ENCODE measurements at places on chromosomes 16 and 17.
A peak's percentile ranks its signal among the peaks of the same experiment; 100 is the strongest.

DNA sequence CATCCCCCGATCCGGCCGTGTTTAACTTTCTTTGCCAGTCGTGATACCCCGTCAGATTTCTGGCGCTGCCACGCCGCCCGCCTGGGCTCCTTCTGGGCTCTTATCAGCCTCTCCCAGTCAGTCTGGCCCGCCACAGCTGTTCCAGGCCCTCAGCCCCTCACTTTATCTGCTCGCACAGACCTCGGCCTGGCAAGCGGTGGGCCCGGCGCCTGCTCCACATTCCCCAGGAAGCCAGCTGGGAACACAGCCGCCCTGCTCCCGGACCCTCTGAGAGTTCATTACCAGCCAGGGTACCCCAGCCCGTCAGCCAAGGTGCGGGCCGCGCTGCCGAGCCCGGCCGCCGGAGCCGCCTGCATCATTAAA, 157.5 kb downstream of the ZNF423 start:
- H3K27ac ChIP-seq = no peak overlapping the region
- peaks cover 44% of the 10 kb centered on the region for H3K4me1 ChIP-seq
- H3K36me3 ChIP-seq = no peaks in the 10 kb centered on the region
- no peak overlapping the region for H3K4me3 ChIP-seq
- DNase-seq = peak; percentile 65

- H3K27me3 ChIP-seq = no peaks in the 10 kb centered on the region
- no peak for DNase-seq
- H3K27ac ChIP-seq = no peak overlapping the region
Measured at GRCh38 chr17:81550830-81551457, 1.2 kb downstream of the FAAP100 start.

DNA sequence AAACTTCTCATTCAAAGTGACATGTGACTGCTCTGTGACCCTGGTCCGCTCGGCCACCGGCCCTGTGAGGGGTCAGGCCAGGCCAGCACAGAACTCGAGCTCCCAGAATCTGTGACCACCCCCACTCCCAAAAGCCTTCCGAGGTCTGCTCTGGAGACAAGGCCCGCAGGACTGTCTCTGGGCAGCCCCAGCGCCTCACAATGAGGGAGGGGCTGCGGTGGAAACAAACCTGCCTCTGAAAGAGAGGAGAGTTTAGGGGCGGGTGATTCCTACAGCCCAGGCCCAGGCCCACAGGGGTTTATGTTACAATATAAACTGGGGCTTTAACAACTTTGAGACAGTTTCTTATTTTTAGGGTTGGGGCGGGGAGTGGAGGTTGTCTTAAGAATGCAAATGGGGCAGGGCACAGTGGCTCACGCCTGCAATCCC, 19.9 kb downstream of the IGFBP4 start:
- no peaks in the 10 kb centered on the region for H3K27me3 ChIP-seq
- H3K4me3 ChIP-seq = no peak overlapping the region
- peaks cover 9% of the 10 kb centered on the region for H3K4me1 ChIP-seq

DNA sequence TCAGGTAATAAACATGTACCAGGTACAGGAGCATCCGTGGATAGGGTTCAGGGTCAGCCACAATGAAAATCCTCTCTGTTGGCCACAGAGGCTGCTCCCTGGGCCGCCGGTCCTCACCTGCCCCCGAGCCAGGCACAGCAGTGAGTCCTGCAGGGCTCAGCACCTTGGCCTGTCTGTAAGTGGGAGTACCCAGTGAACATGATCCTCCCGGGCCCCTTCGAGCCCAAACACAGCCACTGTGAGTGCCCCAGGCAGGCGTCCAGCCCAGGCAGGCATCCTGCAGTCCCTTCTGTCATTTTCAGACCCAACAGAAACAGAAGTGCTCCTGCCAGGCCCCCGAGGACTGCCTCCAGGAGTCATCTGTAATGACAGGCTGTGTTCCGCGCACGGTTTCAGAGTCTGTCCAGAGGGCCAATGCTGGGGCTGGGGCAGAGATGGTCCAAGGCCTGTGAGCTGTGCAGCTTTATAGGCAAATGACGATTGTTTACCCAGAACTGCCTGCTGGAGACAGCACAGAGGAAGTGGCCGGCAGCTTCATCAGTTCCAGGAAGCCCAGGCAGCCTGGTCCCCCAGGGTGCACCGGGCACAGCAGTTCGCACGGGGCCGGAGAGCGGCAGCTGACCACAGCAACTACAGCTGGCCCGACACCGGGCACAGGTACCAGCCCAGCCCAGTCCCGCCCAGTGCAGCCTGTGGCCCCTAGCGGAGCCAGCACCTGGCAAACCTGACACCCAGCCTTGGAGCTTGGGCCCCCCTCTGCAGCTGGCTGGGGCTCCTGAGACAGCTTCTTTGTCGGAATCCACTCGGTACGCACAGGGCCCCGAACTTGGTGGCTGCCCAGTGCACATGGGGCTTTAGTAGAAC, 13.2 kb downstream of the SLC7A5 start:
- no peaks in the 10 kb centered on the region for H3K27me3 ChIP-seq
- H3K36me3 ChIP-seq = peaks cover 5% of the 10 kb centered on the region
- peak overlapping the region; percentile 88 for H3K27ac ChIP-seq
- peak; percentile 86 for DNase-seq

GRCh38 chr17:76141212-76142038, at the start of gene FOXJ1:
Gene FOXJ1, minus strand, starts transcription at chr17:76141245. Its CDS starts 850 bp downstream, at chr17:76140395.
- H3K27me3 ChIP-seq = peaks cover 45% of the 10 kb centered on the region
- H3K27ac ChIP-seq = peak within 1 kb of the TSS; percentile 39
- H3K36me3 ChIP-seq = no peaks in the 10 kb centered on the region

GRCh38 chr17:75811174-75811573, 26.6 kb downstream of the UNK start:
- H3K36me3 ChIP-seq = peaks cover 68% of the 10 kb centered on the region
- H3K27me3 ChIP-seq = no peaks in the 10 kb centered on the region
- H3K4me3 ChIP-seq = no peak overlapping the region
- H3K27ac ChIP-seq = no peak overlapping the region

GRCh38 chr17:50111673-50112655, 16.8 kb downstream of the PDK2 start:
- DNase-seq = peak; percentile 46
- no peaks in the 10 kb centered on the region for H3K27me3 ChIP-seq
- peak overlapping the region; percentile 78 for H3K27ac ChIP-seq
- peaks cover 43% of the 10 kb centered on the region for H3K36me3 ChIP-seq
- H3K4me3 ChIP-seq = no peak overlapping the region

DNA sequence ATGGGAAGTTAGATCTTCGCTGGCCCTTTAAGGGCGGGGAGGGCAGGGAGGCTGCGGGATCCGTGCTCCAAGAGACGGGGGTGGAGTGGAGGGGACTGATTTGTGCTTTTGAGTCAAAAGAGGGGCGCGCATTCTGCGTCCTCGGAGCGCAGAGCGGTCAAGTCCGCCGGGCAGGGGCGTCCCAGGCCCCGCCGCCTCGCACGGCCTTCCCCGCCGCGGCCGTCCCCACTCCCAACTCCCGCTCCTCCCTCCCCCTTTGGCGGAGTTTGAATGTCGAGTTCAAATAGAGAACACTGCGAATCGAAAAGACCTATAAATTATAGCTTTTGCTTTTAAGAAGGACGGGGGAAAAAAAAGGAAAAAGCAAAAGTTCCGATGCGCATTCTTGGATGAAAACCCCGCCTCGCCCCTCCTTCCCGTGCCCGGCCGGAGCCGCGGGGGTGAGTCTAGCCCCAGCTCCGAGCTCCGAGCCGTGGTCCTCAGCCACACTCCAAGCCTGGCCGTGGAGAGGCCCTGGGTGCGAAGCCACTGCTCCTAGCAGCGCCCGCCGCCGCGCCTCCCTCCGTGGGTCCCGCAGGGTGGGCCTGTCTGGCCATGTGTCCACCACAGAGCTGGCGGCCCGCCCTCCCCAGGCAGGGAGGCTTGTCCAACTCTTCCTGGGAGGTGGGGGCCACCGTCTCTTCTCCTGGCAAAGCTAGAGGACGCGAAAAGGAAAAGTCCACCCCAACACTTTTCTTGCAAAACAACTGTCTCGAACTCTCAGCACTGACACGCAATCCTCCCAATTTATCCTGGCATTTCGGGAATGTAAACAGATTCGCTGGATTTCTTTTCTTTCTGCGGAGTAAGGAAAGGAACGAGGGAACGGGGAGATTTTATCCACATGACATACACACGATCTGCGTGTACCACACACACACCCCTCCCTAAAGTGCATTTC, 3.6 kb downstream of the CBX8 start:
- peaks cover 69% of the 10 kb centered on the region for H3K4me1 ChIP-seq
- no peak overlapping the region for H3K27ac ChIP-seq
- no peaks in the 10 kb centered on the region for H3K36me3 ChIP-seq
- peaks cover 38% of the 10 kb centered on the region for H3K27me3 ChIP-seq
- peak overlapping the region; percentile 27 for H3K4me3 ChIP-seq

- H3K4me3 ChIP-seq = no peak overlapping the region
- peaks cover 9% of the 10 kb centered on the region for H3K27me3 ChIP-seq
- peaks cover 7% of the 10 kb centered on the region for H3K4me1 ChIP-seq
- H3K27ac ChIP-seq = peak overlapping the region; percentile 84
- peak; percentile 16 for DNase-seq
Measured at GRCh38 chr17:8966926-8967325, 1.4 kb upstream of the PIK3R5 start.

- no peak overlapping the region for H3K27ac ChIP-seq
- no peaks in the 10 kb centered on the region for H3K4me1 ChIP-seq
- no peaks in the 10 kb centered on the region for H3K27me3 ChIP-seq
Measured at GRCh38 chr17:16150251-16150856, 65.0 kb downstream of the NCOR1 start.

GRCh38 chr17:42920922-42921321, 20.3 kb downstream of the G6PC1 start:
- no peaks in the 10 kb centered on the region for H3K36me3 ChIP-seq
- DNase-seq = peak; percentile 30
- peaks cover 17% of the 10 kb centered on the region for H3K4me1 ChIP-seq

DNA sequence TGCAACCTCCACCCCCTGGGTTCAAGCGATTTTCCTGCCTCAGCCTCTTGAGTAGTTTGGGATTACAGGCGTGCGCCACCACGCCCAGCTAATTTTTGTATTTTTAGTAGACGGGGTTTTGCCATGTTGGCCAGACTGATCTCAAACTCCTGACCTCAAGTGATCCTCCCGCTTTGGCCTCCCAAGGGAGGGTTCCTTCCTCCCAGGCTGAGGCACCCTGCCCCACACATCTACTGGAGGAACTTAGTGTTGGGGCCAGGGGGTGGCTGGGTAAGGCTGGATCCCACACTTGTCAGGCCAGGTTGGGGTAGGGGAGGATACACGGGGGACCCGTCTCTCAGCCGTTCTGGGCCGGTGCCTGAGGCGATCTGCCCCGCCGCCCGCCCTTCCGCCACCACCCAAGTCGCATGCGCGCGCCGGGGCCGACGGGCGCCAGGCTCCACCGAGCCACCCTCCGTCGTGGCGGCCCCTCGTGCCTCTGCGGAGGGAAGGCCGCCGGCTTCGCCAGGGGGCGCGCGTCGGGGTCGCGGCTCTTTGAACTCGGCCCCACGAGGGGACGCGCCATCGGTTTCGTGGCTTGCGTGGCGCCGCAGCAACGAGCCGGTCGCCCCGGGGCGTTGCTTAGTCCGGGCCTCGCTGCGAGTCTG, 15.9 kb downstream of the GRB7 start:
- DNase-seq = peak; percentile 83
- H3K27ac ChIP-seq = peak overlapping the region; percentile 96
- H3K36me3 ChIP-seq = no peaks in the 10 kb centered on the region
- H3K4me1 ChIP-seq = peaks cover 18% of the 10 kb centered on the region

GRCh38 chr17:57296231-57296630, 39.9 kb downstream of the MSI2 start:
- H3K27ac ChIP-seq = no peak overlapping the region
- no peak for DNase-seq
- no peaks in the 10 kb centered on the region for H3K4me1 ChIP-seq
- H3K36me3 ChIP-seq = peaks cover 19% of the 10 kb centered on the region

DNA sequence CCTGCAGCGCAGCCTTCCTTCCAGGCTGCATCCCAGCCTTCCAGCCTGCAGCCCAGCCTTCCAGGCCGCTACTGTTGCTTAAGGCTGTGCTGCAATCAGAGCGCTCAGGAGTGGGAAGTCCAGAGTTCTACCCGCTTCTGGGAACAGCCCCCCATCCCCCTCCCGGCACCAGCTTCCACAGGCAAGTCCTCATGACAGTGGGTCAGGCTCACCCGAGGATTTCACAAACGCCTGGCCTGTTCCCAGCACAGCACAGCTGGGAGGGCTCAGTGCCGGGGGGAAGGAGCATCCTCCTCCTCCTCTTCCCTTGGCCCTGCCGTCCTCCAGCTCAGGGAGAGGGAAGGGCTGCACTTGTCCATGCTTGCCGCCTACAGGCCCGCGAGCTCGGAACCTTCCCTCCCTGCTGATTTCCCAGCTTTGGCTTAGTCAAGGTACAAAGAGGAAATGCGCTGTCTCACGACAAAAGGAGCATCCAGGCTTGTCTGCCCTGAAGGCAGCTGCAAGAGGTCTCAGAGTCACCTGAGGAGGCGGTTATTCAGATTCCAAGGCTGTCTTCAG, 8.3 kb downstream of the SOCS3 start:
- no peak overlapping the region for H3K4me3 ChIP-seq
- DNase-seq = peak; percentile 73
- H3K27me3 ChIP-seq = no peaks in the 10 kb centered on the region
- H3K27ac ChIP-seq = peak overlapping the region; percentile 95
- peaks cover 48% of the 10 kb centered on the region for H3K4me1 ChIP-seq

DNA sequence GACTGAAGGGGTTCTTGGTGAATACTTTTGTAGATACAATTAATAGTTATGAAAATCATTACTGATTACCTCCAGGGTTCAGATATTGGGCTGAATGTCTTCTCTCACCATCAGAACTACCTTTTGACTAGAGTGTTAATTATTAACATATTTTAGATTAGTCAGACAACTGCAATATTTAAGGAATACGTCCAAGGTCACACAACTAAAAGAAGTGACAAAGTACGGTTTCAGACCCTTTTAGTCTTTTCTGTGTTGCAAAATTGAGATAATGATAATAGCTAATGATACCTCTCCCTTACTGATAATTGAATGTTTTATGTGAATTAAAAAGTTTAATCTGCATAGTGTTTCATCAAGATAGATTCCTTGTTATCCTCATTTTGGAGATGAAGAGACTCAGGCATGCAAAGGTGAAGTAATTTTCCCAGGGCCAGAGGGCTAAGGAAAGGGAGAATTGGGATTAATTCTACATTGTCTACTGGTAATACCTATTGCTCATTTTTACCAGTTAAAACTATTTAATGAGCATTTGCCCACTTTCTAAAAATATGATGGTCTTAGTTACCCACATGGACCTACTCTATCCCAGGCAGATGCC, 107.3 kb downstream of the WWOX start:
- H3K4me3 ChIP-seq = no peak overlapping the region
- H3K27me3 ChIP-seq = no peaks in the 10 kb centered on the region
- peaks cover 9% of the 10 kb centered on the region for H3K4me1 ChIP-seq
- no peak overlapping the region for H3K27ac ChIP-seq
- no peaks in the 10 kb centered on the region for H3K36me3 ChIP-seq
- DNase-seq = no peak
